ENCODE measurements at places on chromosomes 12 and 14.

DNA sequence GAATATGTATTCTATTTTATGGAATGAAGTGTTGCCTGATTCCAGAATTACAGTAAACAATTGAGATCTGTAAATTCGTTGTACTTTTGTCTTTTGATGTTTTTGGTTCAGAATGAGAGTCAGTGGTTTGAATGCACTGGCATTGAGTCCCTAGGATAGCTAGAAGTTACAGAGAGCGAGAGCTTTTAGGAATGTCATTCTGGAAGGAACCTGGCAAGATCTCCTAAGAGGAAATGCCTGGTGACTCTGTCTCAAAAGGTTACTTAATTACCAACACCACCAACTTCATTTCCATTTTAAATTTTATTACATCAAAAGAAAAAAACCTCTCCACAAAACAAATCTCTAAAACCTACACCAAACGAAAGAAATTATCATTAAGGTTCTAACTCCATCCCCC lies 6.0 kb upstream of the CEBPE start:
- DNase-seq = no peak

DNA sequence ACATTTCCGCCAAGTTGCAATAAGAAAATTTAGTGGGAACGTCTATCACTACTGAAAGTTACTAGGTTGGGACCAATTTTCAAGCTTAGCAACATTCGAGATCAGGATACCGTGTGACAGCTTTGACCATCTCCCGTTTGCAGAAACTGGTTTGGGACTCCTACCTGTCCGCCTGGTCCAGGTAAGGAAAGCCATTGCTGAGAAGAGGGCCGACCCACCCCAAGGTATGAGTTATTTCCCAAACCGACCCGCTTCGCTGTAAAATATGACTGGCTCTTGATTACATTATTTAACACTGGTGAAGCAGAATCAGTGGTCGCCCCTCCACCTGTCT lies 271 bp downstream of the DNAI7 start:
- DNase-seq = no peak

DNA sequence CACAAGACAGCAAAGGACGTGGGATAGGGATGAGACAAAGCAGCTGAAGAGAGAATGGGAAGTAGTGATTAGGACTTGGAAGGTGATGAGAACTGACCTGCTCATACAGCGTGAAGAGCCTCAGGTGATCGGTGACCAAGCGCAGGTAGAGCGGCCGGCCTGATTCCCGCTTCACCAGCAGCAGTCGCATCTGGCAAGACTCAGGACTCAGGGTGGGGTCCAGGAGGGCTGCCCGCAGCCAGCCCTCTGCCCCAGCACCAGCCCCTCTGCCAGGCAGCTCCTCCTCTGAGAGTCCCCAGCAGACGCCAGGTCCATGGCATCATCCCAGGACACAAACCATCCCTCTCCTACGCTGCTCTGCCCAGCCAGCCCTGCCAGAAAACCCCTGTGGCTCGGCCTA lies 30.8 kb downstream of the TEP1 start:
- no peak for DNase-seq

DNA sequence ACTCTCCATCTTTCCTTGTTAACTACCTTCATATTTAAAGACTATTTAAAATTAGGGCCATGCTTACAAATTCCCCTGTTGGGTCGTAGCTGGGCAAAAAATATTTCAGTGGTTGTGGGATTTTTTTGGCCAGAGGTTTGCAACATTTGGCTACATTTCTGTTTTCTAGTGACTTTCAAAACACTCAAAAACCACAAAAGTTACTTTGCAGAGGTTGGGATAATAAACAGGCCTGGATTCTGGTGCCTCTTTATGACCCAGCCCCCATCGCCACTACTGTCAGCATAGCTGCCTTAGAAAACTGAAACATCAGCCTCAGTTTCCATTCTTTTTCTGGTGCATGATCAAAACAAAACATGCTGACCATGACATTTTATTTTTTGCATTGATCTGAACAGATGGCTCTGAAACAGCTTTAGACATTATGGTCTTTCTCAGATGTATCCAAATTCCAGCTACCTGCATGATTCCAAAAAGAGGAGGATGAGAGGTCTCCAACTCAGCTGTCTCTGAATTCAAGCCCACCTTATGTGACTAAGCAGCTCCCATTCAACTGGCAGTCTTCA lies 5.2 kb downstream of the DPF3 start:
- DNase-seq = no peak

DNA sequence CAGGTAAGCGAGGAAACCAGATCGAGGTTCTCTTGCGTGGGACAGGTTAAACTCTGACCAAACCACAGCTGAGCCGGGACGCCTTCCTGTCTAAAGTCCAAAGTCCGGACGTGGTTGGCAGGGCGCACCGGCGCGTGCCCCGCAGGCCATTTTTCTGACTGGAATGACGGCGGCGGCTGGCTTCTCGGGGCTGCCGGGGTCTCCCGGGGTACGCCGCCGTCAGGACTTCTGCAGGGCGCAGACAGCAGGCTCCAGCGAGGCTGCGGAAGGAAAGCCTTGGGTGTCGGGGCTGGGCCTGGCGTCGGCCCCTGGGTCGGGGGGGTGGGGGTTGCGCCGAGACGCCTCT lies 32.8 kb downstream of the MIA2 start:
- no peak for DNase-seq

DNA sequence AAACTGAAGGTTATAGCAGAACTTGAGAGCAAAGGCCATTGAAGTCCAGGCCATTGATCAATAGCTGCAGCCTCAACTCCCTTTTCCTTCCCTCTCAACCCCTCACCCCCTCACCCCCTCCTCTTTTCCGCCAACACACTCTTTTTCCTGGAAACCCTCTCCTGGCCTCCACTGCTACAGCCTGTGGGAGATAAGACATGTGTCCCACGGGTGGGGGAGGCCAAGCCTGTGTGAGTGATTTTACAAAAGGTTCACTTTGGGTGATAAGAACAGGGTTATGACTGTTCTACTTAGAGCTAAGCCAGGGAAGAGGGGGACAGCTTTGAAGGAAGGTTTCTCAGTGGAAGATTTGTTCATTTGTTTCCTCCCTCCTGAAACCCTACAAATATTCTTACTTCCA lies 9.2 kb upstream of the FGF23 start:
- DNase-seq = no peak

Data from suppressor macrophage treated with lipopolysaccharide for 1 hour (primary cell).